ENCODE measurements at places on chromosomes 2 and 18.

DNA sequence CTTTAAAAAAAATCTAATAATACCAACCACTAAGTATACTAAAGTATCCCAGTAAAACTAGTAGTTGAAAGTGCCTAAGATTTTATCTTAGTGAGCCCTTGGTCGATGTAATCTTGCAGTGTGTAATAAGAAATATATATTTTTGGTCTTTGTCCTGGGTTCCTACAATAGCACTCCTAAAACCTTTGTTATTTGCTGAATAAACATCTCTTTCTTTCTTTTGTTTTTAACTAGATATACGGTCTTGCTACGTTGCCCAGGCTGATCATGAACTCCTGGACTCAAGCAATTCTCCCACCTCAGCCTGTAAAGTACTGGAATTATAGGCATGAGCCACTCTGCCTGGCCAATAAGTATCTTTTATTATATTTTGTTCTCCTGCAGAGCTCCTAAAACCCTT, 2.4 kb upstream of the TP53I3 start:
- no peak for DNase-seq

DNA sequence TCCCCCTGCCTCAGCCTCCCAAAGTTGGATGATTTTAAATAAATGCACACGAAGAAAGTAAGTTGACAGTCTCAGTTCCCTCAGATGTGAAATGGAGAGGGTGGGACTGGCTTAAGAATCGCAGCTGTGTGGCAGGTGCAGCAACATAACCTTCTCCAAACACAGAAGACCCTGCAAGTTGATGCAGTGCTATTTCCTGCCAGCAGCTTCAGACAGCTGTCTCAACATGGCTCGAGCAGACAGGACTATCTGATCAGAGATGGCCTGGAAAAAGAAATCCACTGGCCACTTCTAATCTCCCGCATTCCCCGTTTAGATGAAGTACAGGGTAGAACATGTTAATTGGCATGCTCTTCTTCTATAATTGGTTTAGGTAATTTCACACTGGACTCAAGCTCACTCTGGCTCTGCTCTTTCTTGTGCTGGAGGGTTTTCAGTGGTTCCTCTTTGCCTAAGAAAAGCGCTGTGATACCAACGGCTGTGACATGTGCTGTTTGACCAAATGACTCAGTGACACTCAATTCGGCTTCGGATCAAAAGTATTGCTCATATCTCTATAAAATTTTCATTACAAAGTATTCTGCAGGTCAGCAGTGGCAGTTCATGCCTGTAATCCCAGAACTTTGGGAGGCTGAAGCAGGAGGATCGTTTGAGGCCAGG, 40.2 kb downstream of the MYOM1 start:
- DNase-seq, result no peak

DNA sequence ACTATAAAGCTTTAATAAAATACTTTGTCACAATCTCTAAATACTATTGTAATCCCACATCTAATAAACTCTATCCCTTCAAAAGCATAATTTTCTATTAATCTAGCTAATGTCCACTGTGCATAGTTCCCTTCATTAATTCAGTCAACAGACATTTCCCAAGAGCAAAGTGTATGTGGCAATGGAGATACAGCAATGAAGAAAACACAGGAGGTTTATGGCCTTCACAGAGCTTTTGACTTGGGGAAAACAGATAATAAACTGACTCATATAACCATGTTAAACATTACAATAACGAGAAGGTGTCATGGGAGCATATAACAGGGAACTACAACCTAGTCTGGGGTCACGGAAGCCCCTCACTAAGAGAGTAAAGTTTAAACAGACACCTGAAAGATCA, 86.3 kb downstream of the SPIRE1 start:
- no peak for DNase-seq

DNA sequence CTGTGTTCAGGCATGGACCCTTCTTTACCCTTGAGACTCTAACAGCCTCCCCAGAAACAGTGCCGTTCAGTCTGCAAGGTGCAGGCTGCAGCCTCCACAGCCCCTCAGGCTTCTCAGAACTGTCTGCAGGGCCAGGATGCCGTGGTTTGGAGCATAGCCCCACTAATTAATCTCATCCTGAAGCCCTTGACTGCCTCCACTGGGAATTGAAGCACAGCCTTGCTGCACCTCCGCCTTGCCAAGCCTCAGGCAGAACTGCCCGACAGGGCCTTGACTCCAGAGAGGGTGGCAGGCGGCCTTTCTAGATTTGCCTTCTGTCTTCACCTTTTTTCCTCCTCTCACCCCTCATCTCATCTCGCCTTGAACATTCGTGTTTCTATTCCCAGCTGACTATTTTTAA, 119.8 kb downstream of the NRP2 start:
- DNase-seq, result no peak

- peak; percentile 89 for DNase-seq
Measured at GRCh38 chr2:128304715-128305554, 13.7 kb downstream of the HS6ST1 start.

- no peak for DNase-seq
Measured at GRCh38 chr2:207952564-207953345, 72.6 kb downstream of the PLEKHM3 start.

GRCh38 chr18:55381277-55381676, 206.7 kb downstream of the TCF4 start:
- DNase-seq, result peak; percentile 93

- DNase-seq, result no peak
Measured at GRCh38 chr18:74493689-74494088, 2.5 kb upstream of the CNDP2 start.

DNA sequence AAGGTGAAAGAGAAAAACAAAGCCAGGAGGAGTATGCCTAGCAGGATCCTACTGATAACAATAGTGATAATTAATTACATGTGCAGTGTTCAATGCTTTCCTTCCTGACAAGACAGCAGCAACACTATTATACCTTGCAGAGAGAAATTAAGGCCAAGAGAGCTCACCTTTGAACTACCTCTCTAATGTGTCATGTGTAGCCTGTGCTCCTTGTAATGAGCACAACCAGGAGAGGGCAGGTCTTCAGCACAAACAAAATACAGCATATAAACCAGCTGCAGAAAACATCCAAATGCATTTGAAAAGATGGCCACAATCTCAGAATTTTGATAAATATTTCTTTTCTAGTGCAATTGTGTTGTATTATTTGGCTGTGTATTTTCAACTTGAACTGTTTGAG, 1425.7 kb downstream of the DSC3 start:
- DNase-seq, result no peak

DNA sequence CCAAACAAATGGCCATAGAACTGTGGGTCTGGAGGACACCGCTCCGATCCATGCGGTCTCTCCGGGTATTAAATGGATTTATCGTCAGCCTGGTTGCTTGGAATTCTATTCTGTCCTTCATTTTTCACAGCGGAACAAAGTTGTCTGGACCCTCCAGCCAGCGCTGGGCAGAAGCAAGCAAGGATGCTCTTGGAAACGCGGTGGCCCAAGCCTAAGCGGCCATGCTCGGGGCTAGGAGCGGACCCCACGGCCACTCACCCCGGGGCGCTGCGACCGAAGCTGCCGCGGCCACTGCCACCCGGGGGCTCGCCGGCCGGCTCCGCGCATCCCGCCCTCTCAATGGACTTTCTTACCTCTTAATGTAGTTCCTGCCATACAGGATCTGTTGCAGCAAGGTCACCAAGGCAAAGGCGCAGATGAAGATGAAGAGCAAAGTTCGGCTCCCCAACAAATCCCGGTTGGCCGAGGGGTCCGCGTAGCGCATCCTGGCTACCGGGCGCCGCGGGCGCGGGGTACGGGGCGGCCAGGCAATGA, 761 bp downstream of the ST8SIA5 start:
- DNase-seq, result no peak

DNA sequence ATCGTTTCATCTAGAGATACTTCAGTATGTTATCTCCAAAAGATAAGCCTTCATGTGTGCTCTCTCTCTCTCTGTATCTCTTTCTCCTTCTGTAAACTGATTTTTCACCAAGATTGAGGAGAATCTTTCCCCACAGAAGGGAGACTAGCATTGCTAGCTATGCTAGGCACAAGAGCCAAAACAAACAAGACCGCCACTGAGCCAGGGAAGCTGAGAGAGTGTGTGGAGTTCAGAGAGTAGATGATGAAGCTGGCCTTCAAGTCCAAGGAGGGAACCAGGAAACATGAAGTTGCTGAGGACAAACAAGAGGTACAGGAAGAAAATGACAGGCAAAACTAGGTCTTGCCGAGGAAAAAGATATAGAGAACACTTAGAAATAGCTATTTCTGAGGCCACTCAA, 23.4 kb downstream of the DAPL1 start:
- DNase-seq, result no peak

- no peak for DNase-seq
Measured at GRCh38 chr2:44314362-44314761, 39.1 kb downstream of the SLC3A1 start.

DNA sequence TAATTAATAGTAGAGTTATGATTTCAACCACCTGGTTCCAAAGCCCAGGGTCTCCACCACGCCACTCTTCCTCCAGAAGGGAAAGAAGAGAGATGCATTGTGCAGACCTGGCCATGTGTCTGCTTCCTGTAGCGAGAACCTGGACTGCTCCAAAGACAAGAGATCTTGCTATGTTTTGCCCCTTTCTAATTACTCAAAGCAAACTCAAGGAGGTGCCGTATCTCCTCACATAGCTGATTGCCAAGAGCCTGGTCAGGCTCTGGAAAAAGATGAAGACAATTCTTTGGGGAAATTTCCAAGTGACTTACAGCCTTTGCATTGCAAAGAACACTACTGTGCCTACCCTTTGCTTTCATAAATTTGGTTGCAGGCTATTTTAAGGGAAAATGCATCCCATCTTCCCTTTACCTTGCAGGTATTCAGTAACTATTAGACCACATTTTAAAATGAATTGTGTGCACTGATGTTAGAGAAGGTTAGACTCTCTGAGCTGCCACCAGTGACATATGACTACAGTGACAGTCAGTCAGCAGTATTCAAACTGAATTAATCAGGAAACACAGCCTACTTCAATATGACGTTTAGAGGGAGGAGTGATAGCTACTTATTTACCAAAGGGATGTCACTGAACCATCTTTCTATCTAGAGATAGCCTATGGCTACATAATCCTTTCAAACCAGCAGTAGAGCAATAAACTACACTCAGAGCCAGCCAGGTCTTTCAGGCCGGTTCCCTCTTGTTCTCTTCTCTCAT, 842.1 kb upstream of the FANCL start:
- no peak for DNase-seq

- DNase-seq, result no peak
Measured at GRCh38 chr2:168698969-168699368, 103.5 kb upstream of the NOSTRIN start.

- peak; percentile 12 for DNase-seq
Measured at GRCh38 chr18:39675368-39675767, 2109.8 kb upstream of the CELF4 start.

- DNase-seq, result no peak
Measured at GRCh38 chr18:35671966-35672603, 90.5 kb downstream of the GALNT1 start.

DNA sequence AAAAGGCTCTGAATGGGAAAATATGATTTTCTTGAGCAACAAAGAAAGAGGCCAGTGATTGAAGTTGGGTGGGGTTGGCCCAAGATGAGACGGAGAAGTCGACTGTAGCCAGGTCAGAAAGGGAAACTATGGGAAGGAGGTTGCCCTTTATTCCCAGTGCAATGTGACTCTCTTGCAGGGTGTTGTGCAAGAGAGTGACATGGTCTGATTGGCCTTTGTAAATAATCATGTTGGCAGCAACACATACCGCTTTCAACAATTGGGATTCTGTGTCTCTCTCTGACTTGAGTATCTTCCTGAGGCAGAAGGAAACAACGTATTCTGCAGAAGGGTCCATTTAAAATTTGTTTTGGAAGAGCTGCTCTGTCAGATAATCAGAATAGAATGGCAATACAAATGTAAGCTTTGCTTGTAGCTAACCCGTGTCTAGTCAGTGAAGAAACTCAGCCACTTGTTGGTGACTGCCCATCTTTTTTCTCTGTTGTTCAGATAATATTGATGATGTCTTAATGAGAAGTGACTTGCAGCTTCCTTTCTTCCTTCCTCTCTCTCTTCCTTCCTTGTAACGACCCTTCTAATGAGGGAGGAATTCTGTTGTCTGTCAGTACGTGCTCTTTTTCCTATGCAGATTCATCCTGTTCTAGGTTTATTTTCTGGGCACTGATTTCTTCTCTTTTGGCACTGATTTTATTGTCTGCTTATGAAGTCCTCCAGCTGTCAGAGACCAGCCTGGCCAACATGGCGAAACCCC, 311.0 kb upstream of the FAM98A start:
- DNase-seq, result no peak

GRCh38 chr2:174972924-174973323, 32.3 kb downstream of the CHN1 start:
- DNase-seq, result peak; percentile 46

DNA sequence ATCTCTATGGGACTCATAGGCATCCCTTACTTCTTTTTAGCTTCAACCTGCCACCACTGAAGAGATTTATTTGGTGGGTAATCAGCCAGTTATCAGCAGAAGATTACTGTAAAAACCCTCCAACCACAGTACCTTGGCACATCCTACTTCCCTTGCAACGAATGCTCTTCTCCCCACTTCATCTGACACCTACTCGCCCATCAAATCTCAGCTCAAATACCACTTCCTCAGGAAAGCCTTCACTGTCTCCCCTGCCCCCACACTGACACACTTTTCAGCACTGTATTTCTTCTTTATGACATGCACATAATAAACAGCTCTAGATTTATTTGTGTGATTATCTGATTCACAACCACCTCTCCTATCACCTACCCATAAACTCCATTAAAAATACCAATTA, 3.1 kb downstream of the KDSR start:
- no peak for DNase-seq

DNA sequence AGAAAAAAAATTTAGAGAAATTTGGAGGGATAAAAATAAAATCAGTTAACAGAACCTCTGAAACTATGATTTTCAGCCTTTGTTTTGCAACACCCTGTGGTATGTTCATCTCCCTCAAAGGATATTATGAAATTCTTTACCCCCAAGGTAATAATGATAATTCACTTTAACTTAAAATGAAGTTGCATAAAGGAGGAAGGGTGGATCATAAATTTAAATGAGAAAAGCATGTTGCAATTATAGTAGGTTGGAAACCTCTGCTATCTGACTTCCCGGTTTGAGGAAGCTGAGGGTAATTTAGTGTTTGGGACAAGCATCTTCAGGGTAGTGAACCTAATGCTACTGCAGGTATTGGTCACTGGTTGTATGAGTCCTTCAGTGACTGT, 102.9 kb downstream of the BABAM2 start:
- DNase-seq, result no peak

- DNase-seq, result no peak
Measured at GRCh38 chr2:241885946-241886643, 16.6 kb downstream of the RTP5 start.

Measured in AG04449 (cell line).